Osteoblast (primary cell): ENCODE measurements at places on chromosomes 1 and 21.

- DNase-seq = no peak
Measured at GRCh38 chr1:91846007-91846638, 39.8 kb downstream of the TGFBR3 start.

GRCh38 chr1:230381049-230381467 lies 45.1 kb downstream of the PGBD5 start:
- DNase-seq = peak; percentile 65

DNA sequence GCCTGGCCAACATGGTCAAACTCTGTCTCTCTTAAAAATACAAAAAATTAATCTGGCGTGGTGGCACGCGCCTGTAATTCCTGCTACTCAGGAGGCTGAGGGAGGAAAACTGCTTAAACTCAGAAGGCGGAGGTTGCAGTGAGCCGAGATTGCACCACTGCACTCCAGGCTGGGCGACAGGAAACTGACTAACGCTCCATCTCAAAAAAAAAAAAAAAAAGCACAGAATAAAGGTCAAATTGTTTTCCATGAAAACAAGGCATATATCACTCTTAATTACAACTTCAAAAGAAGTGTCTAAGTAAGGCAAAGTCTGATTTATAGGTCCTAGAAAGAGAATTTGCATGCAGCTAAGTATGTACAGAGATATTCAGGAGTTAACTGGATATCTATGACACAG lies 25.6 kb downstream of the EYA3 start:
- no peak for DNase-seq

DNA sequence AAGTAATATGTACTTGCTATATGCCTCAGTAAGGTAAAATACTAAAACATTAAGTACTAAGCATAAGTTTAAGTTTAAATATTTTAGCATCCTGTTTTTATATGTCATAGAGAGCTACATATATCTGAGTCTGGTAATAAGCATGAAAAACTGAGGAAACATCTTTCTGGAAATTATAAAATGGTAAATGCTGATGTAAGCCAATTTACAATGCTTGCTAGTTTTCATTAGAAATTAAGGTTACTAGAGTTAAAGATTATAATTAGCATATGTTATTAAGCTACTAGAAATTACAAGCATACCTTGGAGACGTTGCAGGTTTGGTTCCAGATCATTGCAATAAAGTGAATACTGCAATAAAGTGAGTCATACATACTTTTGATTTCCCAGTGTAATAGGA lies 477.0 kb upstream of the LRRC7 start:
- no peak for DNase-seq

- DNase-seq = peak; percentile 53
Measured at GRCh38 chr1:228337711-228338520, 68.7 kb downstream of the TRIM11 start.

DNA sequence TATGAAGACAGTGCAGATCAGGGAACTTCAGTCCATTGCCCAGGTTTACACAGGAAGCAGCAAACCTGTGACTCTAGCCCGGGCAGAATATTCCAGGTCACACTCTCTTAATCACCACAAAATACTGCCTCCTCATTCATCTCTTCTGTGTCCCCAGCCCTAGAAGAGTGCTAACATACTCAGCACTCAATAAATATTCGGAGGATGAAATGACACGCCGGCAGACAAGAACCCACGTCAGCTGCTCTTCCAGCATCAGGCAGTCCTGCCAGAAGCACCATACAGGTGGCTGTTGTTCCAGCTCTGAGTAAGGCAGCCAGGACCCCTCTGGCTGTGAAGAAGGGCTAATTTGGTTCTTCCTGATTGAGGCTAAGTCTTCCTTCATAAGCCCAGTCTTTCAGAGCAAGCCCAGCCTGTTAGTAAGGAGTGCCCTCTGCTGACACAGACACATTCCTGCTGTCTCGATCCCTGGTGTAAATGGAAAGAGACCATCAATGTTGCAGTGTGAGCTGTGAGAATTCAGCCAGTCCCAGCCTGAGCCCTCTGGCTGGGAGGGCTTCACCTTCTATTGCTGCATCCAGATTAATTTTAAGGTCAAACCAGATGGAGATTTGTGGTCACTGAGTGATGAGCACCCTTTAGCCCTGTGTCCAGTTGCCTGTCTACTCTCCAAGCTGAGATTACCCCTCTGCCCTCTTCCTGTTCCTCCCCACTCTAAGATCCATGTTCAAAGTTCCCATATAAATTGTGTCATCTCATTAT lies 45.0 kb upstream of the KIRREL1 start:
- peak; percentile 44 for DNase-seq

GRCh38 chr1:22551591-22551990 lies 11.7 kb upstream of the EPHA8 start:
- peak; percentile 56 for DNase-seq
